OCI-M1 (cell line): ENCODE measurements at places on chromosomes 4 and X.

DNA sequence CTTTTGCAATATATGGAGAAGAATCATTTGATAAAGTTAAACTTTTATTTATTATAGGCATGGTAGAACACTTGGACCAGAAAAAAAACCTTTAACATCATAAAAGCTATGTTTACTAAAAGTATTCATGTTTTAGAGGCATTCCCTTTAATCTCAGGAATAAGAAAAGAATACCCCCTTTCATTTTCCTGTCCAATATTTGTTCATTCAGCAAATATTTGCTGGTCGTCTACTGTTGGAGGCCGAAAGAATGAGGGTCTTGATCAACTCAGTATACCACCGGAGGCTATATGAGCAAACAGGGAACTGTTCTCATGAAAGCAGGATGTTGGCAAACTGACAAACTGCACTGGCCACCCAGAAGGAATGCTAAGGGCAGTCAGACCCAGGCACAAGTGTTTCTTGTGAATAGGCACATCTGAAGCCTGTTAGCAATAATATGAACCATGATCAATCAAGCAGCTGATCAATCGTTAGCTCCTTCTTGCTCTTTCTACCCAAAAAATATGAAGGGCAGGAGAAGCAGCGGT, 480.8 kb upstream of the FAT1 start:
- DNase-seq = no peak

- DNase-seq = peak; percentile 74
Measured at GRCh38 chr4:95095348-95095974, 337.7 kb downstream of the BMPR1B start.

- DNase-seq = no peak
Measured at GRCh38 chr4:132592850-132593249, 556.2 kb upstream of the PCDH10 start.

- DNase-seq = no peak
Measured at GRCh38 chr4:76897536-76898384, at the start of gene SOWAHB. TSS of gene SOWAHB (minus strand) at chr4:76898144. CDS start at chr4:76897849, 295 bp downstream.

DNA sequence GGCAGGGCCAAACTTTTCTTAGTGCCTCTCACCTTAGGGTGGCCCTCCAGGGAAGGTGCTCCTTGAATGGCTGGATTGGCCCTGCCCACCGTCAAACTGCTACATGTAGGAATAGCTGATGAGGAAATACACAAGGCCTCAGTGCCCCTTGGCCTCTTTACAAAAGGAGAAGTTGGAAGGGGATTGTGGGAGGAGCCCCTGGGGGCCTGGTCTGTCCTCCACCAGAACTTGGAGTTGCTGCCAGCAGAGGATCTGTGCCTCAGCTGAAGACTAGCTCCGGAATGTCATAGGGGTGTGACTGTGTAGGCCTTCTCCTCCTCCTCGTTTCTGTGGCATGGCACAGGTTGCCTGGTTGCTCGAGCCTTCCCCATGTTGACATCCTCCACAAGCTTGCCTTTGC, 142.7 kb downstream of the AMMECR1 start:
- DNase-seq = peak; percentile 47

DNA sequence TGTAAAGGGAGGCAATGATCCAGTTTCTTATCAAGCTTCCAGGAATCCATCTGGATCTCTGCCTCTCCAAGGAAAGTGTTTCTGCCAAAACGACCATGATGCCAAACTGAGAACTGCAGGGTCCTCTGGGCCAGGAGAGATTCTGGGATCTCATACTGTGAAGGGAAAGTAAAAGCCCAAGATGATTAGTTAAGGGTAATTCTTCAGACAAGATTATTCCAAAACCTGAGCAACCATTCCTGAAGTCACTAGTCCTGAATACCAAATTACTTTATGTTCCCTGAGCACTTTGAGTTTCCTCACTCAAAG, 42.0 kb downstream of the SRPX2 start:
- DNase-seq = no peak

GRCh38 chr4:7034262-7035081, 8.7 kb upstream of the TADA2B start:
- DNase-seq = no peak

DNA sequence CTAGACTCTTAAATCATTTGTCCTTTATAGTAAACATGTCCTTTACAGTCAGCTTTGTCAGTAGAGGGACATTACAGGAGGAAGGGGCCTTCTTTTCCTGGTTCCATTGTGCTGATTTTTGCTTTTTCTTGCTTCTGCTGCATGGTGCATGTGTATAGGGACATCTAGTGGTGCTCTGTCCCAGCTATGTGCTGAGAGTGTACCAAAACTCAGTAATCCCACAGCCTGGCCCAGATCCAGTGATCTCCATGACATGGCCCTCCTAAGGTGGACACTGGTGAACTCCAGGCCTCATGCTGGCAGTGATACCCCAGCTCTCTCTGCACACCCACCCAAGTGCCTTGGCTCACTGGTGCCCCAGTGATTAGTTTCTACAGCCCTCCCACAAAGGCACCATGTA, 45.2 kb downstream of the MAGEB17 start:
- DNase-seq = peak; percentile 18

- peak; percentile 34 for DNase-seq
Measured at GRCh38 chrX:45077748-45078424, 122.8 kb downstream of the DIPK2B start.

GRCh38 chr4:175834312-175834672, 22.2 kb upstream of the GPM6A start:
- no peak for DNase-seq

DNA sequence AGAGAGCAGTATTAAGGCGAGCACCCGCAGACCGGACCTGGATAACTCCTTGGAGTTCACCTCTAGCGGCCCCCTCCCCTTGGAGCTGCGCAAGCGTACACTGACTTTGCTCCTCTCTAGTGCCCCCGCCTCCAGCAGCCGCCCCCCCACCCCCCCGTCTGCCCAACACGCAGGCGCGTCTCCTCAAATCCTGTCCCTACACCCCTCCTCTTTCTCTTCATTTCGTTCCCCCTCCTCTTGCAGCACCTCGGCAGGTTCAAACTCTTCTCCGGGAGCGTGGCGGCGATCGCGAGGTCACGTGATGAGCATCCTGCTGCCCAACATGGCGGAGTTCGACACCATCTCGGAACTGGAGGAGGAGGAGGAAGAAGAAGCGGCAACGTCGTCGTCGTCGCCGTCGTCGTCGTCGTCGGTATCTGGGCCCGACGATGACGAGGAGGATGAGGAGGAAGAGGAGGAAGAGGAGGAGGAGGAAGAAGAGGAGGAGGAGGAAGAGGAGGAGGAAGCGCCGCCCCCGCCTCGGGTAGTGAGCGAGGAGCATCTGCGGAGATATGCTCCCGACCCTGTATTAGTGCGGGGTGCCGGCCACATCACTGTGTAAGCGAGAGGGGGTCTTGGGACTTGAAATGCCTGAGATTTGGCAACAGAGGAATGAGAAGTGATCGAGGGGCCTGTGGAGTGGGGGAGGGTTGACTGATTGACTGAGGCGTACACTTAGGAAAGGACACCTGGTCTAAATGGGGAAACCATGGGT, at the start of gene CHIC1:
Gene CHIC1, plus strand, starts transcription at position 214 of the 754 bp plus-strand sequence. Its CDS starts 88 bp downstream, at position 302.
- DNase-seq = peak; percentile 41

DNA sequence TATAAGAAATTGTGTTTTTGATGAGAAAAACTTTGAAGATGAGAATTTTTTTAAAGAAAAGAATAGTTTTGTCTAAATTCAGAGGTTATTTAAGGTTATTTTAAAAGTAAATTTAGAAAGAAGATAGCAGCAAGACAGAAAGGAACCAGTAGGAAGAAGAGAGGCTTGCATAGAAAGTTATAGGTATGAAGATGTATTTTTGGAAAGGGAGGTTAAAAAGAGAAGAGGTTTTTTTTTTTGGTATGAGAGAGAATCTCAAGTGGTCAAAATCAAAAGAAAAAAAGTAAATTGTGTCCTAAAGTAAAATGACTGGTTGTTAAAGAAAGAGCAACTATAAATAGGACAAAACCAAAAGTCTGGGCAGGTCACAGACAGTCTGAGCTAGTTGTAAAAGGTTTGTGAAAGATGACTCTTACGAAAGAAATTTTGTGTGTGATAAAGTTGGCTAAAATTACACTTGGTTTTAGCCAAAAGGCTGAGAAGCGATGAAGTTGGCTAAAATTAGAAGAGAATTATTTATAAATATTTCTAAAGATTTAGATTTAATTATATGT, 16.4 kb upstream of the EIF4E start:
- DNase-seq = no peak

GRCh38 chrX:136059350-136059749, 74.1 kb downstream of the SLC9A6 start:
- DNase-seq = no peak

GRCh38 chrX:102959471-102959870, 22.4 kb downstream of the RAB40AL start:
- no peak for DNase-seq

DNA sequence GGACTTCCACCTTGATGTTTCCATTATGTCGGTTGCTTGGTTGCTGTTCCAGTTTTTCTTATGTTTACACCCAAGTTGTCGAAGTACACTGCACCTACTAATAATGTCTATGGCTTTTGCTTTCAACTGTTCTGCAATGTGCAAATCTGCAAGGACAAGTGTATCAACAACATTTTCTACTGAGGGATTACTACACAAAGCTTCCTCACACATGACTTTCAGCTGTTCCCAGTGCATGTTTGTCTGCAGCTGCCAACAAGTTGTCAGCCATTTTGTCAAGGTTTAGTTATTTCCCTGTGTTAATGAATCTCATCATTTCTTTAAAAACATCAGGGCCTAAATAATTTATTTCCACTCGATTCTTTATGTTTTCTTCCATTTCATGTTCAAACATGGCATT, 45.4 kb upstream of the UGT2A3 start:
- no peak for DNase-seq

DNA sequence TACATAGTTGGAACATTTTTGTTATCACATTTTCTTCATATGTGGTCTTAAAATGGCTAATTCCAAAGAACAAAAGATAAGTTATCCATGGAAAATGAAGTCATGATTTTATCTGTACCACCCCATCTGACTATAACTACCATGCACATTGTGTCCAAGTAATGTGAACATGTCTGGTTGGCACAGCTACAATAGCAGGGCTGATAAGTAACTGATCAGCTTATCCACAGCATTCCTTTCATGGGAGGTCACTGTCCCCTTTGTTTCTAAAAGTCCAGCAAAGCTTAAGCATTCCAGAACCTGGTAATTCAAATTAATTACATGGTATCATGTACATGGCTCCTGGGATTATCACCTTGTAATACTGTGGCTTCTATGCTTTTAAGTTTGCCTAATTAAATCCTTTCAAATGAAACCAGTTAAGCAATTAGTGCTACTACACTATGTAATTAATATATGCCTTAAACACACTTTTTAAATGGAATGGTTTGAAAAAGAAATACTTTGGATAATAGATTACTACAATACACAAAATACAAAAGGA, 21.1 kb upstream of the SORBS2 start:
- no peak for DNase-seq

GRCh38 chr4:102503831-102504786, 3.0 kb downstream of the NFKB1 start:
- peak; percentile 63 for DNase-seq

- DNase-seq = no peak
Measured at GRCh38 chr4:82913305-82913704, 12.8 kb downstream of the THAP9 start.

- DNase-seq = no peak
Measured at GRCh38 chrX:14694611-14695010, 165.3 kb downstream of the GLRA2 start.

DNA sequence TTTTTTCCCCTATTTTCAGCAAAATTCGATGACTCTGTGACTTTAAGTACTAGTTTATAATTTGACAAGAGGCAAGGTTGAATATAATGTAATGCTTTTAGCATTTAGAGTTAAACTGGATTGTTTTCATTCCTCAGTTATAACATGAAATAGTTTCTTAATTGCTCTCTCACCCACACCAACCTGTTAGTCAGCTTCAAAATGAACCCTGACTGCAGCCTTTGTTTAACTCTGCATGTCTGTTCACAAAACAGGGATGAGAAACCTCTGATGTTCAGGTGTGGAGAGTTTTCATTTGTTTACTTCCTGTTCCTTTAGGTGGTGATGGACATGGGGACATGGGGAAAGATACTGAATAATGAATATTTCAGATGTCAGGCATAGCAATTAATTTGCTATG, 49.9 kb upstream of the MND1 start:
- no peak for DNase-seq

- DNase-seq = no peak
Measured at GRCh38 chr4:87982036-87982435, 6.5 kb downstream of the SPP1 start.

DNA sequence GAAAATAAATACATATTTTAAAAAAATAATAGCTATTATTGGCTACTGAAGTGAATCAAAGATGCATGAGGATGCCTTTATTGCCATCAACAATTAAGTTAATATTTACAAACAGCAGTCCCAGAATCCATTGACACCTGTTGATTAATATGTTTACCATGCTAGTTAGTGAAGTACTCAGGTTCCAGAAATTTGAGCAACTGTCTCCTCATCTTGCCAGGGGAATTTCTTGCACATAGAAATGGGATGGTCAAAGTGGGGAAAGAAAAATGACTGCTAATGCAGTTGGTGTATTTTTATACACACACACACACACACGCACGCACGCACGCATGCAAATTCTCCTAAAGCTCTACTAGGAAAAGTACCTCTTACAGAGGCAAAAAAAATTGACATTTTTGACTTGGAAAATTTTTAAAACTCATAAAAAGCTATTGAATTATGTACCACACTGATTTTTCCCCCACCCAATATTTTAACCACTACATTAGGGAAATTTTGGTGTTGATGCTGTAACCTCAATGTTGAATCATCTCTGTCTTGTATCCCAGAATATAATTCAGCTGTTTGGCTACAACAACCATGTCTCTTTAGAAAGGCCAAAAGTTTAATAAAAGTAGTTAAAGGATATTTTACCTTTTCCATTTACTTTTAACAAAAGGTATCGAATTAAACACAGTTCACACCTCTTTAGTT, 105.3 kb upstream of the TMEM150C start:
- no peak for DNase-seq

DNA sequence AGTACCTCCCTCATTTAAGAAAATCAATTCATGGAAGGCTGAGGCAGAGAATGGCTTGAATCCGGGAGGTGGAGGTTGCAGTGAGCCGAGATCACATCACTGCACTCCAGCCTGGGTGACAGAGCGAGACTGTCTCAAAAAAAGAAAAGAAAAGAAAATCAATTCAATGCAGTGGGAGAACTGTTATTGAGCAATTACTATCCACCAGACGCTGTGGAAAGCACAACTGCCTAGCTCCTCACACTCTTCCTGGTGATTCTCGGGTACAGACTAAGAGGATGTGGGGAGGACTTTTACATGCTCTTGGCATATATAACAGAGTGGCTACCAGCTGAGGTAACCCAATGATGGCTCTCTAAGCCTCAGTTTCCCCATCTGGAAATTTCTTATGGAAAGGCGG, 2.7 kb upstream of the TMSB4X start:
- no peak for DNase-seq

GRCh38 chr4:125440814-125441213, 126.1 kb downstream of the FAT4 start:
- no peak for DNase-seq
